Activated CD4-positive, alpha-beta T cell treated with anti-CD3 and anti-CD28 coated beads, Interleukin-2, Interleukin-6, amounts not matched to agents 100 ng/mL and 50 ng/mL, durations not matched to agents 16 hours and 8 hours (primary cell): ENCODE measurements at places on chromosomes 6 and 20.

DNA sequence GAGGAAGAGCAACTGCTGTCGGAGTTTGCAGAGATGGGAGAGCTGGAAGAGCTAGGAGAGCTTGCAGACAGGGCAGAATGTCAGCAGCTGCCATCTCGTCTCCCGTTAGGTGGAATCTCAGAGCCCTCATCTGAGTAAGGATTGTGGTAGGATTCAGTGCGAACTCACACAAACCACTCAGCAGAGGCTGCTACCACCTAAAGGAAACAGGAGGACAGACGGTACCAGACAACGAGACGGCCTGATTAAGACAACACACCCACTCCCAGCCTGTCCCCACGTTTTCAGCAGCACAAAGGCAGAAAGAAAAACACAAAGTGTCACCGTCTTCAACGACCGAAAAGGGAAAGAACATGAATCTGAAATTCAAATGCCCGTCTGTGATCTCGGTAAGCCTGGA is 4.1 kb downstream of the LEMD2 start:
- no peak for DNase-seq

DNA sequence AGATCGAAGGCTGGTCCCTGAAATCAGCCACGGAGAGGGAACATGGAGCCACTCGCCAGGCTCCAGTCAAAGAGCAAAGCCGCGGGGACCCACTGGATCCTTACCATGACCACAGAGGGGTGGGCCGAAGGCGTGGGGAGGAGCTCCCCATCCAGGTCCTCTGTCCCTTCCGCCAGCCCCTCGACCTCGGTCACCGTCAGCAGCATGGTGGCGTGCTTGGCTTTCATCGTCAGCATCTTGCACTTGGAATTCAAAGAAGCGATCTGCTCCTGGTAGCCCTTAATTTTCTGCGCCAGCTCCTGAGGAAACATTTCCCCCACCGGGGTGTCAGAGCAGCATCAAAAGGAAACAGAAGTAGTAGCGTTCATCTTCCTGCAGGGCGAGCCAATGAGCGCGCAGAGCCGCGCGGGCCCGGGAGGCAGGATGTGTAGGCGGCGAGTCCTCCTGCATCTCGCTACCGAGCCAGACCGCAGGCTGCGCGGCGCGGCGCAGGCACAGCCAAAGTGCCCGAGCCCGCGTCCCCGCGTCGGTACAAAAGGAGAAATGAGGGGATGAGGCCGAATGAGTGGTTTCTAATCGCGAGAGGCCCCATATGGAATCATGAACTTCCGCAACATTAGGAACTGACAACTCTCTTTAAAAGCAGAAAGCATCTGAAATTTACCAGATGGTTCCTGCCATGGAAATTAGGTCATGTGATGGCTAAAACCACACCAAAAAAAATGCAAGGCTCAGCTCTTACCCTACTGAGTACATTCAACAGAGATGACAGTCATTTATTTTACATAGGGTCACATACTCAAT is 335.2 kb downstream of the SYNE1 start:
- DNase-seq, result peak; percentile 93

DNA sequence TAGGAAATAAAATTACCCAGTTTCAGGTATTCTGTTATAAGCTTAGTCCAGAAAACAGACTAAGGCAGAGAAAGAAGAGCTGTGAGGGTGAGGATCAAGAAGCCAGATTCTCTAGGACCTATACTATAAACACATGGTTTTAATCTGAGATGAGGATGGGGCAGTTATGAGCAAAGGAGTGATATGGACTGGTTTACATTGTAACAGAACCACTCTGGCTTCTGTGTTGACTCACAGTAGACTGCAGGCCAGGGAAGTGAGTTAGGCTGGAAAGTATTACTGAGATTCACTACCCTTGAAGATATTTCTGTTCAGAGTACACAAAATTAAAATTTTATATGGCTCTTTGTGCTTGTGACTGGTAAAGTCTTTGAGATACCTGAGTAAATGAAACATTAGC is 3.2 kb upstream of the RWDD1 start:
- no peak for DNase-seq

- DNase-seq, result no peak
Measured at GRCh38 chr20:16013631-16014030, 559.6 kb downstream of the KIF16B start.

GRCh38 chr6:45441851-45442453 is 64.2 kb upstream of the SUPT3H start:
- DNase-seq, result peak; percentile 67

- DNase-seq, result no peak
Measured at GRCh38 chr6:164415832-164416563, 893.4 kb downstream of the C6orf118 start.

DNA sequence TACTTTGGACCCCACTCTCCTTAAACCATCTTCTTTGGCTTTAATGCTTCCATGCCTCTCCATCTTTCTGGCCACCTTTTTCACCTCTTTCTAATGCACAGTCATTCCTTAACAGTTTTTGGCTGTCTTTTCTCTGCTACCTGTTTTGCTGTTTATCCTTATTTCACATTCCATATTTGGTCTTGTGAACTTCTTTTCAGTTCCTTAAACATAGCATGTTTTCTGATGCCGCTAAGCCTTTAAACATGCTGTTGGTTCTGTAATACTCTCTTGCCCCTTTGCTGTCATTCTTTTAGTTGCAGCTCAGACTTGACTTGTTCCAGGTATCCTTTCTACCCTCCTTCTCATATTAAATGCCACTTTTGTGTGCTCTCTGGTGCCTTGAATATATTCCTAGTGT is 35.8 kb downstream of the TOP1 start:
- no peak for DNase-seq
